Activated CD8-positive, alpha-beta memory T cell treated with anti-CD3 and anti-CD28 coated beads for 48 hours (primary cell): ENCODE measurements at places on chromosomes 7 and 10.
A peak's percentile ranks its signal among the peaks of the same experiment; 100 is the strongest.

DNA sequence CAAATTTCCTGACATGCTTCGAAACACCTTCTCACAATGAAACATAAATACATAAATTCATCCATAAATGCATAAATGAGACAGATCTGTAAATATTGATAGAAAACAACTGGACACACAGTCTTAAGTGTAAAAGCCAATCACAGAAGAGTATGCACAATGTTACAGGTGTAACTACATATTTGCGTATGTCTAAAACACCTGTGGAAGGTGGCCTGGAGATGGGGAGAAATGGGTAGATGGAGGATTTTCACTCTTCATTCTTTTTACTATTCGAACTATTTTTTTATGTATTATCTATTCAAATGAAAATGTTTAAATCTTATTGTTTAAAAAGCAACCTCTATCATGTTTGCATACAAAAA lies 860 bp downstream of the IQUB start:
- no peak for DNase-seq

DNA sequence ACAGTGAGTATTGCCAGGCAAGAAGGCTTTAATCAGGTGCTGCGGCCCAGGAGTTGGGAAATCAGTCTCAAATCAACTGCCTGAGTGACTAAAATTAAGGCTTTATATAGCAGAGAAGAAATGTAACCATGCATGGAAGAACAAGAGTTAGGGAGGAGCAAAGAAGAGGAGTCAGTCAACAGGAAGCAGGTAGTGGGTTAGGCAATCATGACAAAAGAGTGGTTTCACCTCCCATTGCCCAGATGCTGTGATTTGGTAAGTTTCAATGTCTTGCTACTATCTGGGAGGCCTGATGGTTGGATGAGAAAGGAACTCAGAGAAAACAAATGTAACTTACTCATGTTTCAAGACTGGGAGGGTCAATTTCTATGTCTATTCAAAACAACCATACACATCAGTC lies 998.3 kb downstream of the GATA3 start:
- no peak for DNase-seq

DNA sequence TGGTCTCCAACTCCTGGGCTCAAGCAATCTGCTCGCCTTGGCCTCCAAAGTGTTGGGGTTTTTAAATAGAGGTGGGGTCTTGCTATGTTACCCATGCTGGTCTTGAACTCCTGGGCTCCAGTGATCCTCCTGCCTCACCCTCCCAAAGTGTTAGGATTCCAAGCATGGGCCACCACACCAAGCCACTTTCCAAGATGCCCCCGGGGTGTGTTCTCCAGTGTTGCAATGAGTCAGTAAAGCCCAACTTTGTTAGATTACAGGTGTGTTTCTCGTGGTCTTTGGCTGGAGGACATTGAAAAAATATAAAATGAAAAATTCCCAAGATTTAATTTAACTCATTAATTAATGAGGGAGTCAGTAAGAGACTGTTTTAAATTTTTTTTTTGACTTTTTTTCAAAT lies 29.2 kb downstream of the TACR2 start:
- no peak for DNase-seq

DNA sequence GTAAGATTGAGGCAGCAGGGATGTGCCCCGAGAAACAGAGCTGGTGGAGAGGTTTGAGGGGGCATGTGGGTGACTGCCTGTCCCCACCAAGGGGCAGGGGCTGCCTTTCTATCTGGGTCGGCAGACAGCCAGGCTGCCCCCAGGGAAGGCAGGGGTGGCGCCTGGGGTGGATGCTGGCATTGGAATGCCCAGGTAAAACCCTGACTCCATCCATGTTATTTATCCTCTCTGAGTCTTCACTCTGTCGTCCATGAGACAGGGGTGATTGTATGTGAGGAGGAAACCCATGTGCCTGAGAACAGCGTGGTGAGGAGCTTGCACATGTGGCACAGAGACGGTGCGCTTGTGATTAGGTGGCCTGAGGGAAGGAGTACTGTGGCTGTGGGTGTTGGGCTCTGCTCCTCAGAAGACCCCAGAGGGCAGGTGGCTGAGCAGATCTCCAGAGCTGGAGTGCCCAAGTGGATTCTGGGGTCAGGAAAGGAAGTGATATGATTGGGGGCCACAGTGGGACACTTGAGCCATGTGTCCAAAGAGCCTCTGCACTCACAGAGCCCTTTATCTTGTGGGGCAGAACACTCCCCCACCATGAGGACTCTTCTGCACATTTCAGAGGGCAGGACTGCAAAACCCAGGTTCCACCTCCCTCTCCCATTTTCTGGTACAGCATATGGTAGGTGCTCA lies 100.4 kb upstream of the RET start:
- no peak for DNase-seq

DNA sequence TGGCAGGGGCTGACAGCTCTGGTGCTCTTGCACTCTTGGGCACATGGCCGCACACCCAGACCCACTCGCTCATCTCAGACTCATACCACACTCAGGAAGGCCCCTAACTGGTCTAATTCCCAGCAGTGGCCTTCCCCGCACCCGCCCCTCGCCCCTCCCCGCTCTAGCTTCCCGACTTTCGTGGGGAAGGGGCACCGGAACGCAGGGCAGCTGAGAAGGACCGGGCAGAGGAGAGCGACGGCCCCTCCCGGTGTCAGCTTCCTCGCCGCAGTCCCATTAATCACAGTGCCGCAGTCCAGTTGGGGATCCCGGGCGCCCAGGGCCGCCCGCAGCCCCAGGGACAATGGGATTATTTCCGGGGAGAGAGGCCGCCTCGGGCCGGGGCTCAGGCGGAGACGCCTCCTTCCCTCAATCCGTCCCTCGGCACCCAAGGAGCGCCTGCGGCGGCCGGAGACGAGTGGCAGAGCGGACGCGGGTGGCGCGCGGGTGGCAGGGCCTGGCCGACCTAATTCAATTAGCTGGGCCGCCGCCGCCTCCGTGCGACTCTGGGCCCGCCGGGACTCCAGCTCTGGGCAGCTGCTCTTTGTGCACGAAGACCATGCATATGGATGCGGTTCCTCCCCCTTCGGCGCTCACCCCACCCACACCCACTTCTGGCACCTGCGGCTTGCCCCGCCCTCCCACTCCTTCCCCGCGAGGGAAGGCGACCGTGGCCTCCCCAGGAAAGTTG lies 7.8 kb upstream of the TLX1 start:
- no peak for DNase-seq

DNA sequence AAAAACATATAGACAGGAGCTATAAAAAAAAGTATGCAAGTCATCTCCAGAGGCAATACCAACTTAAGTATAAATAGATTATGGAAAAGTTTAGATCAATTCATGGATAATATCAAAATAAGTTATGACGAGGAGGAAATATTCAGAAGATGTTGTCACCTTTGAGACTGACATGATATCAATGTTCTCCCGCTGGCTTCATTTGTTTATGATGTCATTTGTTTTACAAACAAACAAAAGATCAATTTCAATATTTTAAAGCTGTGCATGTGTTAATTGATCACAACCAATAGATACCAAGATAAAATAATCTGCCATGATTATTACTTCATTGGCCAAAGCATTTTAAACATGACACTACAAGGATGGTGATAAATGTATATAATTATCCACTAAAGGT lies 43.5 kb downstream of the SLC16A12 start:
- no peak for DNase-seq

DNA sequence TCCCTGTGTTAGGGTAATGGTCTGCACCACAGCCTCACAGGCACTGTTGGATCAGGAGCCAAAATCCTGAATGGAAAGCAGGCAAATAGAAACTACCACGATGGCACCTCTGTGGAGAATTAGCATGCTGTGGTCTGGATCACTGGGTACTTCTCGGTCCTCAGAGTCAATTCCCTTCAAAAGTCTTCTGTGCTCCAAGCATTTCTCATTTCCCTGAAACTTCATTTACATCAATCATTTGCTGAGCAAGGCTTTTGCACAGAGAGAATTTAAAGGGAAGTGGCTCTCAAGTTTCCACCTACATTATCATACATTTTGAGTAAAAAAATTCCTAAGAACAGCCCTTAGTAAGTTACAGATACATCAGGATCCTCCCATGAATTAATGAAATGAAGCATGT lies 293.9 kb upstream of the NPSR1 start:
- no peak for DNase-seq

DNA sequence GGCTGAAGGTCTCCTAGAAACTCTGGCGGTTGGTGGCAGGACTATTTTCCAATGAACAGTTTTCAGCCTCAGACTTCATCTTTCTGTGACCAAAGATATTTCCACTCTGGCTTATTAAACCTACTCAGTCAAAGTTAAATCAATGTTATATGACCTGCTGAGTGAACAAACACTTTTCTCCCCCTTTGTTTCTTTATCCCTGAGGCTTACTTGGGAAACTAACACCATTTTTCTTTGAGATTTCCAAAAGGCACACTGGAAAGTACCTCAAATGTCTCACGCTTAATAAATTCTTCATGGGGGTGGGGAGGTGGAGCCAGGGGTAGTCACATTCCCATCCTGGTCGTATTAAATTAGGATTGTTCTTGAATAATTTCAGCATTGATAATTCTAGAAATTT lies 1.8 kb downstream of the TMEM26 start:
- no peak for DNase-seq

- peak; percentile 17 for DNase-seq
Observed at GRCh38 chr7:142384493-142384922, 126.7 kb upstream of the PRSS58 start.

DNA sequence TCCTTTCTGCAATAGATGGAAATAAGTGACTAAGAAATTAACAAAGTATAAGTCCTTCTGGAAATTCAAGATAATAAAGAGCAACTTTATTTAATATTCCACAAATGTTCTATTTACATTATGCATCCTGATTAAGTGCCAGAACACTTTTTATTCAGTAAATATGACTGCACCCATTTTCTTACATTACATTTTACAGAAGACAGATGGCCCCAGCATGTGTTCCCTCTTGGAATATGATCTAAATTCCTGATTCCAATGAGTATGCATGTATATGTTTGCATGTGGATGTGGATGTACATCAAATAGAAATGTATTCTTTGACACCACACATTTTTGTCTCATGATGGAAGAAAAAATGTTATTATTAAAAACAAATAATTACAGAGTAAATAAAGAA lies 628.7 kb upstream of the SEMA3D start:
- no peak for DNase-seq

- DNase-seq, result no peak
Observed at GRCh38 chr7:135553346-135553745, 4.4 kb upstream of the NUP205 start.

GRCh38 chr10:501596-501995 lies 187.9 kb downstream of the DIP2C start:
- no peak for DNase-seq

- no peak for DNase-seq
Observed at GRCh38 chr7:132553031-132553430, 23.2 kb downstream of the PLXNA4 start.

GRCh38 chr7:6178298-6179029 lies 94.0 kb downstream of the CYTH3 start:
- no peak for DNase-seq

DNA sequence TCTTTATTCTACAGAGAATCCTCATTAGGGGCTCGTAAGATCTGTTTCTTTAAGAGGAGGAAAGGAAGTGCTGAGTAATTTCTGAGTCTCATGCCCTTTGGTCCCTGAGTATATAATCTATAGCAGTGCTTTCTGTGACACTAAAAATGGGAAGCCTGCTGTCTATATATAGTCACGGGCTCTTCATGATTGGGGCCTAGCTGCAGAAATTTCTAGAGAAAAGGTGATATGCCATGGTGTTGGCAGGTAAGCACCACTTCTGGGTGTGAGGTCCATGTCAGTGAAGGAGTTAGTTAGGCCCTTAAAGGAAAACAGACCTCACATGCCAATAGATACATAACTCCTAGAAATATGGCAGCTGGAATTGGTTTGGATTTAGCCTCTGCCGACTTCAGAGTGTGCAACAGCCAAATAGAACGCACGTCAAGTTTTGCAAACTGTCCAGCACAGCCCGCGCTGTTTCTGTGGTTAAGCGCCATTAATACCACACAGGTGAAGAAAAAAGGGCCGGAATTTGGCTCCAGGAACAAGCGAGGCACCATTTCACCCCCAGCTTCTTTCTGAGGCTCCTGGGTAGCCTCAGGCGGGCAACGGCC lies 123.2 kb downstream of the TACC2 start:
- no peak for DNase-seq

- DNase-seq, result no peak
Observed at GRCh38 chr7:91043186-91043585, 221.0 kb upstream of the FZD1 start.

DNA sequence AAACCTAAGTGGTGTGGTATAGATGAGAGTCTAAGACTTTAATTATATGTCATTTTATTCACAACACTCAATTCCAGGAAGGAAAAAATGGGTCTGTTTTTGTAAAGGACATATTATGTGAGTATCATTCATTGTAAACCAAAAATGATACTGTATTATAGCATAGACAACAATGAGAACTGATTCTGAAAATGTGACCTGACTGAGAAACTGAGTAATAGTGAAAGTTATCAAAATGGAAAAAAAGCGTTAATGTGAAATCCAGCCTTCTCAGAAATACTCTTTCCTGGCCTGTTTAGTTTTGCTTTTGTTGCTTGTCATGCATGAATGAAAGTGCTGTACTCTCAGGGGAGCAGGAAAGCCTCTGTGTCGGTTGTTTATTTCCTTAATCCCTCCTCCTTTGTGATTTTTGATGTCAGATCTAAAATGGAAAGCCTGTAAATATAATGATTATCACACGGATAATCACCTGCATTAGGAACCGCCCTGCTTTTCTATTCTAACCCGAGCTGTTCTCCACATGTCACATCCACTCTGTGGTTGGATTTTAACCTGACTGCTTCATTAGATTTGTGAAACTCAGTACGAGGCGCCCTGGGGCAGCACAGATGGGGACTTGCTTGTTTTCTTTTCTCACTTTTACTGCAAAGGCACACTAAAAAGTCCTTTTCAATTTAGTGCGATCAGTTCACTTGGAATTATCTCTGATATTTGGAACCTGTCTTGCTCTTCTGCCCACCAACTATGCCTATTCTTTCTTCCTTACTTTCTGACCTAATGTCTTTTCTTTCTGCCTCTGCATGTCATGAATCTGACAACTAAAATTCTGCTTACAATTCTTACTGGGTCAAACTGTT lies 240.9 kb upstream of the KAT6B start:
- DNase-seq, result no peak

DNA sequence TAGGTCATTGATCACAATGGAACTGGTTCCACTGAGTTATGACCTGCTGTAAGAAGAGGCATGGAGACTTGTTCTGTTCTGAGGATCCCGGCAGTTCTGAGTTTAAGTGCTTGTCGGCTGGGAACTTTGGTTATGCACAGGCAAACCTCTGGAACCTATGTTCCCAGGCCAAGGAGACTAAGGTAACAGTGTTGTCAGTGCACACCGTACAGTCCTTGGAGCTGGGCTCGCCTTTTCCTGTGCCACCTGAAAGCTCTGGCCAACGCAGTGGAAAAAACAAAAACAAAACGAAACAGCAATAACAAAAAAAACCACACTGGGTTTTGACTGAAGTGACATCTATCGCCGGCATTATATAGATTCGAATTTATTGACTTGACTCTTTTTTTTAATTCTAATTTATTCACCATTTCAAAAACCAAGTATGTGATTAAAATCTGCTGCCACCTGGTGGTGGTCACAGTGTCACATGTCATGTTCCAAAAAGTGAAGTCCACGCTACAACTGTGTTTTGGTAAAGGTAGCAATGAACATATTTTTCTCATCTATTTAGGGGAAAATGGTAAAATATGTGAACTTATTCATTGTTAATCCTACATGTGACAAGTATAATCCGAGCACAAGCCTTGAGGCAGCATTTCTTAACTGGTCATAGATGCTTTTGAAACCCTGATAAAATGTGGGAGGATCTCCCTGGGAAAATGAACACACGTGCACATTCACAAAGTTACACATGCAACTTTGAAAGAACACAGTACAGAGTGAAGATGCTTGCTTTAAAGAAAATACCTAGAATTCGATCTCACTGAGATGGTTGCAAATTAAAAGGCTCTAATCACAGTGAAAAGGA lies 113.8 kb upstream of the PPP2R2D start:
- no peak for DNase-seq
